NCI-H187 treated with DMSO at 0.1 percent for 48 hours (cell line): ENCODE measurements at places on chromosomes 2 and 18.

- DNase-seq, result no peak
Measured at GRCh38 chr2:7878786-7879482, 802.9 kb upstream of the ID2 start.

- DNase-seq, result peak; percentile 99
Measured at GRCh38 chr2:51013079-51013932, 18.6 kb downstream of the NRXN1 start.

GRCh38 chr2:3885629-3886628 is 182.6 kb downstream of the DCDC2C start:
- DNase-seq, result no peak

DNA sequence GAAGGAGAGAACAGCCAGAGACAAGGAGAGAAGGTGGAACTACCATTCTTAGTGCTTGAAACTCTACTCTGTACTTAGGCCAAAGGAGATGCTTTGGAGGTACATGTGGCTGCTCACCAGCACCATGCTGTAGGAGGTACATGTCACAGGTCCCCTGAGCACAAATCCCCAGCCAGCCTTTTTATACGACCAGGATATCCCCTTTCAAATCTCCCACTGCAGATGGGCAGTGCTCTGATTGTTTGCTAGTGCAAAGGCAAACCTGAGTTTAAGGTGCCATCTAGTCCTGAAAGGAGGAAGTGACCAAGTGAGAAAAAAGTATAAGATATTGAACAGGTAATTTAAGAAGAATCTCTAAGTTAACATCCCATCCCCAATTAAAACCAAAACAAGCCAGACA is 17.1 kb upstream of the TTC21B start:
- DNase-seq, result no peak

GRCh38 chr18:79413426-79413825 is 17.7 kb downstream of the NFATC1 start:
- DNase-seq, result no peak

DNA sequence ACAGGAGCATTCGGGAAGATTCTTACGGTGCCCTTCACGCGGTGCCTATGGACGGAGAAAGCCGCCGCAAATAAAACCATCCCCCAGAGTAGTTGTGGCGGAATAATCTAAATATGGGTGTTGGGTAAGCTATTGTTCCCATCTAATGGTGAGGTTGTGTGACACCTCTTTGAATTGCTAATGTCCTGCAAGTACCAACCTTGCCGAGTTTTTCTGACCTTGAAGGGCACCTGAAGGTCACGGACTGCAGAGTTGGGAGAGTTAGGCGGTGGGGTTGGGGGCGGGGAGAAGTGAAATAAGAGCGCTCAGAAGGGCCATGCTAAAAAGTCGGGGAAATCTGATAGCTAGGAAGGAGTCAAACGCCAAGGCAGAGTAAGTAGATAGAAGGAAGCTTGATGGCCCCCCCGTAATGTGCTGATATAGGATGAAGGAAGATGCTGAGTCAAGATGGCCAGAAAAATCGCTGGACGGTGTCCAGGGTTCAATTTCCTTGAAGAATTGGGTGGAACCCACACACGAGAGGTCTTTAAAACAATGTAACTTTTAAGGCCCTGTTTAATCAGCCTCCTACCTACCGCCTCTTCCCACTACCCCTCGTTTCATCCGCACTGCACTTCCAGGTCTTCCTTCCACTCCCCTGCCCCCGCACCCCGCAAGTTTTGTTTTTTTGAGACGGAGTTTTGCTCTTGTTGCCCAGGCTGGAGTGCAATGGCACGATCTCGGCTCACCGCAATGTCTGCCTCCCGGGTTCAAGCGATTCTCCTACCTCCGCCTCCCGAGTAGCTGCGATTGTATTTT is 600 bp downstream of the KATNAL2 start:
- DNase-seq, result peak; percentile 23

- no peak for DNase-seq
Measured at GRCh38 chr2:240127191-240127750, 8.8 kb downstream of the COPS9 start.

DNA sequence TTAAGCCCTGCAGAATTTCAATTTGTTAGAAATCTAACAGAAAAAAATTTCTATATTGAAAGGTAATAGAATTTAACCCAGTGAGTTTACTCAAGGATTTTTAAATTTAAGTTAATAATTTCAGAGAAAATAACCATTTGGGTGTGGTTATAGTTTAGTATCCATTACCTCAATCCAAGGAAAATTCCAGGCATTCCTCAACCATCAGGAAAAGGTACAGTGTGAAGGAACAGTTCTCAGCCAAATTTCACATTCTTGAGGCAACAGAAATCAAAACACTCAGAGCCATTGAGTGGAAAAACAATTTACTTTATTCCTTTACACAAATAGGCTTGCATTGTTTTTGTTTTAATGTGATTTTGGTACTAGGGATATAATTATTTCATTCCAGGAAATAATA is 45.6 kb downstream of the ONECUT2 start:
- no peak for DNase-seq

DNA sequence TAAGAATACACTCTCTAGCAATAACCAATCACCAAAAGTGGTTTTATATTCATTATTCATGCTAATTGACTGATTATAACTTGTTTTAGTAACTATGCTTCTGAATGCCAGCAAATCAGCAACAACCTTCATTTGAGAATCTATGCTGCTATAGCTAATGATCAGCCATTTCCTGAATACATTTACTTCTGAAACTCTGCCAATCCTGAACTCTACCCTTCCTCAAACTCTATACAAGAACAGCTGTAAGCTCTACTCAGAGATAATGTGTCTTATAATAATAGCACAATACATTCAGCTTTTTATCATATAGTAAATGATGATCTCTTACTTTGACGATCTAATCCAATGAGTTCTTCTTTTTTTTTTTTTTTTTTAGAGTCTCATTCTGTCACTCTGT is 85.7 kb upstream of the EPAS1 start:
- no peak for DNase-seq

- no peak for DNase-seq
Measured at GRCh38 chr2:8661736-8662135, 20.1 kb upstream of the ID2 start.

GRCh38 chr18:27042177-27042576 is 142.9 kb downstream of the CHST9 start:
- DNase-seq, result no peak

DNA sequence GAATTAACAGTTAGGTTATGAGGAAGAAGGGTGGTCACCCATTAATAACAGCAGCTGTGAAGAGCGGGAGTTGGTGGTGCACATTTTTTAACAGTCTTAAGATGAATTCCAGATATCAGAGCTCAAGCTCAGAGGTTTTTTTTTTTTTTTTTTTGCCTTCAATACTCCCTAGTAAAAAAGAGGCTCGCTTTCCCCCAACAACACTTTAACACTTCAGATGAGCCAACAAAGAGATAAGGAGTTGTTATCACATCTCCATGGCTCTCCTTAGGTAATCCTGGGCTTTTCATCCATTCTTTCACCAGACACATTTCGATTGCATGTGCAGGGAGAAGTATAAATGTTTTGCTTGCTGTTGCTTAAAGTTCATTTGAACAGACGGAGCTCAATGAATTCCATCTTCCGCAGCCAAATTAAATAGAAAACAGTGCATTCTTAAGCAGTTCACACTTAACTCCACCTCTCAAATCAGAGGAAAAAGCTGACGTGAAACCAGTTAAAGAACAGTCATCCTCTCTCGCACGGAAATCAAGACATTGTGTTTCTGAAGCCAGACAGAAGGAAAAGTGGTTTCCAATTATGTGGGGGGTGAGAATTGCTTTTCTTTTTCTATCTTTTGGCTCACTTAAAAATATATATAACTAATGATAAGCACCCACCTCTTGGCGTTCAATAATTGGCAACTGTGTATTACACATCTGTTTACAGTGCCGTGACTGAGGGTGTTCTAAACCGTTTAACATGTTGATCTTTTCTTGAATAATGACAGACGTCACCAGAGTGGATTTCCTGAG is 118.2 kb downstream of the ZNF521 start:
- no peak for DNase-seq

DNA sequence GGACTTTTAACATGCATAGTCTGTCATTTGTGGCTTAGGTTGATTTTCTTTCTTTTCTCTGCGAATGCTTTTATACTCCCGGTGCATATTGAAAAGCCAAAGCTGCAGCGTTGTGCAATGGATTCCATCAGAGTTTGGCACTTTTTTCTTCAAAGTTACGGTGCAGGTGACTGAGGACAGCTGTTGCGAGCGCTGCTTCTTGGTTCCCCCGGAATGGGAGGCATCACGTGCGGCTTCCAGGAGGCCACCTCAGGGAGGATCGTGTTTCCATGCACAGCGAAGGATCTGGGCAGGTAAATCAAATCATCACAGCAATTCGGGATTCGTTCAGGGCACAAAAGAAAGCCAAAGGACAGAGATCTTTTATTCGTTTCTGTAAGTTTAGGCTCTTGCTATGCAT is 109.6 kb upstream of the ALKAL2 start:
- no peak for DNase-seq
